ENCODE measurements at places on chromosomes 1 and 21.

GRCh38 chr21:45555557-45556301 lies 13.5 kb upstream of the SLC19A1 start:
- no peaks in the 10 kb centered on the region for H3K36me3 ChIP-seq
- no peak for DNase-seq
- H3K27ac ChIP-seq: no peak overlapping the region
- peaks cover 3% of the 10 kb centered on the region for H3K27me3 ChIP-seq

DNA sequence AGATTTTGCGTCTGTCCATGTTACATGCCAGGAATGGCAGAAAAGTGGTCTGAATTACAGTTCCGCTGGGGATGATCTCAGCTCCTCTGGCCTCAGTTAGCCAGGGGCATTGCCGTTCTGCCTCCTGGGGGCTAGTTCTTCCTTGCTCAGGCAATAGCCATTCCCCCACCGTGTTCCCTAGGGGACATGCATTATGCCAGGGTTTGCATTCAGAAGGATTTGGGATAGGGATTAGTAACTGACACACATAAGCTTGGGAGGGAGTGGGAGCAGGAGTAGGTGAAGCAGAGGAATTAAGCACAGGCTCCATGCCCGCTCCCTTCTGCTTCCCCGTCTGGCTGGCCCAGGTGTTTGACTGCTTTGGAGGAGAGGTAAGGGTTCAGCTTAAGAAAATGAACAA lies 12.7 kb downstream of the LRRC71 start:
- no peak overlapping the region for H3K4me3 ChIP-seq
- peaks cover 7% of the 10 kb centered on the region for H3K4me1 ChIP-seq
- H3K36me3 ChIP-seq: no peaks in the 10 kb centered on the region
- H3K27ac ChIP-seq: no peak overlapping the region
- DNase-seq: no peak

- peaks cover 2% of the 10 kb centered on the region for H3K27me3 ChIP-seq
- peaks cover 55% of the 10 kb centered on the region for H3K4me1 ChIP-seq
- H3K4me3 ChIP-seq: peak overlapping the region; percentile 77
- DNase-seq: no peak
Observed at GRCh38 chr1:204495078-204495753, 611 bp upstream of the PIK3C2B start.

DNA sequence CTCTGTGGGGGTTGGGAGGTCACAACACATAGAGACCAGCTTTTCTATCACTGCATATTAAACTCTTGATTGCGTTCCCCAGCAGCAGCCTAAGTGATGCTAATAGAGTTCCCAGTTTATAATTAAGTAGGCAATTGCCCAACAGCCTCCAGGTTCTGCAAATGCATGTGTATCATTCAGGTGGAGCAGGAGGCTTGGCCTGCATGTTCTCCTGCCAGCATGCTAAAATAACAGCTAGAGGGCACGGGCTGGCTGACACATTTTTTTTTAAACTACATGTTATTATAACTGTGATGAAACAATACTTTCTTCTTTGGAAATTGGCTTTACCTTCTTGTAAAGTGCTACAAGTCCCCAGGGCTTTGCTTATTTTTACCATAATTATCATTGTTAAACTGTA lies 10.4 kb downstream of the TCHH start:
- H3K4me1 ChIP-seq: peaks cover 5% of the 10 kb centered on the region
- no peak for DNase-seq
- peaks cover 40% of the 10 kb centered on the region for H3K27me3 ChIP-seq
- H3K27ac ChIP-seq: no peak overlapping the region
- H3K36me3 ChIP-seq: no peaks in the 10 kb centered on the region

- no peak overlapping the region for H3K27ac ChIP-seq
- H3K4me3 ChIP-seq: peak overlapping the region; percentile 57
- peaks cover 46% of the 10 kb centered on the region for H3K27me3 ChIP-seq
- H3K36me3 ChIP-seq: no peaks in the 10 kb centered on the region
- DNase-seq: peak; percentile 45
- peaks cover 46% of the 10 kb centered on the region for H3K4me1 ChIP-seq
Observed at GRCh38 chr1:15153842-15154479, 414 bp downstream of the TMEM51 start.

GRCh38 chr1:20362856-20363255 lies 72.2 kb downstream of the VWA5B1 start:
- H3K36me3 ChIP-seq: no peaks in the 10 kb centered on the region
- no peak for DNase-seq
- H3K27ac ChIP-seq: no peak overlapping the region

GRCh38 chr1:166350490-166350889 lies 183.7 kb upstream of the FAM78B start:
- no peak for DNase-seq
- H3K4me3 ChIP-seq: no peak overlapping the region
- no peak overlapping the region for H3K27ac ChIP-seq

- no peak for DNase-seq
- no peak overlapping the region for H3K27ac ChIP-seq
Observed at GRCh38 chr1:234620272-234621126, 10.5 kb upstream of the IRF2BP2 start.

DNA sequence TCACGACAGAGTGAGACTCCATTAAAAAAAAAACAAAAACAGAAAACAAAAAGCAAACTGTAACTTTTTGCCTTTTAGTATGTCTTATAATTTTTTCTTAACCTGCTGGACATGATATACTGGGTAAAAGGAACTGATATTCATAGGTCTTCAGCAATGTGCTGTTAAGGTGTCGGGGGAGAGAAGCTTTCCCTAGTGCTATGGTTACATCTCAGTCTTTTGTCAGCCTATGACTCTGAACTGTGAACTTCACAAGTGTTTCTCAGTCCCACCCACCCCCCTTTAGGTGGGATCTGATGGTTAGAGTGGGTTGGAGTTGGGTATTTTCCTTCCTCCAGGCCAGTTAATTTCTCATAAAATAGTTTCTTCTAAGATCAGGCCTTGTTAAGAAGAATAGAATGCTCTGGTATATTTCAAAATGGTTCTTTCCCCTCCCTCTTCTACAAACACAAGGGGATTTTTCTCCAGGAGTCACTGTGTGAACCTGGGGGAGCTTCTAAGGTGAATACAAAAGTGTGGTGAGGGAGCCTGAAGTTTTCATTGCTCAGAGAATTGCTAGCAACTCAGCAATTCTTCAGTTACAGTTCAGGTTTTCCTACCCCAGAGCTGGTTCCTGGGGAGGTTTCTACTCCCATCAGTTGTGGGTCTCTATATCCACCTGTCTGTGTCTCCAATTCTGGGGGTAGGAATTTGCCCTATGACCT lies 16.1 kb upstream of the EDARADD start:
- H3K4me3 ChIP-seq: no peak overlapping the region
- no peak overlapping the region for H3K27ac ChIP-seq
- no peaks in the 10 kb centered on the region for H3K4me1 ChIP-seq
- no peak for DNase-seq
- H3K36me3 ChIP-seq: no peaks in the 10 kb centered on the region

- DNase-seq: no peak
- H3K36me3 ChIP-seq: no peaks in the 10 kb centered on the region
- no peaks in the 10 kb centered on the region for H3K27me3 ChIP-seq
- H3K4me3 ChIP-seq: no peak overlapping the region
- H3K4me1 ChIP-seq: no peaks in the 10 kb centered on the region
Observed at GRCh38 chr1:176826265-176826664, 338.2 kb downstream of the ASTN1 start.

DNA sequence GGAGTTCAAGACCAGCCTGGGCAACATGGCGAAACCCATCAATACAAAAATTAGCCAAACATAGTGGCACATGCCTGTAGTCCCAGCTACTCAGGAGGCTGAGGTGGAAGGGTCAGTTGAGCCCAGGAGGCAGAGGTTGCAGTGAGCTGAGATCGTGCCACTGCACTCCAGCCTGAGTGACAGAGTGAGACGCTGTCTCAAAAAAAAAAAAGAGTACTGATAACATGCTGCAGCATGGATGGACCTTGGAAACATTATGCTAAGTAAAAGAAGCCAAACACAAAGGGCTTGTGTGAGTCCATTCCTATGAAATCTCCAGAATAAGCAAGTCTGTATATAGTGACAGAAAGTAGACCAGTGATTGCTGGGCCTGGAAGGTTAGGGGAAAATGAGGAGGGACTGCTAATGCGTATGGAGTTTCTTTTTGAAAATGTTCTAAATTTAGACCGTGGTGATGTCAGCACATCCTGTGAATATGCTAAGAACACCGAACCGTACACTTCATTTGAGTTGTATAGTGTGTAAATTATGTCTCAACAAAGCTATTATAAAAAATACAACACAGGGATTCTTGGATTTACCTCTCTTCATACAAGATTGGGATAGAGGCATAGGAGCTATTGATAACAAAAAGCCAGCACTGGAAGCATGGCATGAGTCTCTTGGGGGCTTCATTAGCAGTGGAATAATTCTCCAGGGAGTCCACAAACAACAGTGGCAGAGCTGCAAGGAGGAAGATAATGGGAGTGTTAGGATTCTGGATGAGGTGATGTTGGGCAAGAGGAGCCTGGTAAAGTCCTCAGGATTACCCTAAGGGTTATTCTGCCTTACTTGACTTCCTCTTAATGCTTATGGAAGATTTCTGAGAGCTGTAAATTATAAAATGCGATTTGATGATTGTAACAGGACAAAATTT lies 73.5 kb downstream of the TTC3 start:
- H3K4me3 ChIP-seq: no peak overlapping the region
- peaks cover 56% of the 10 kb centered on the region for H3K36me3 ChIP-seq
- H3K27me3 ChIP-seq: no peaks in the 10 kb centered on the region
- no peak for DNase-seq
- H3K4me1 ChIP-seq: peaks cover 10% of the 10 kb centered on the region

GRCh38 chr1:86137436-86137835 lies 19.1 kb downstream of the COL24A1 start:
- no peaks in the 10 kb centered on the region for H3K36me3 ChIP-seq
- no peak overlapping the region for H3K4me3 ChIP-seq
- no peak overlapping the region for H3K27ac ChIP-seq

- no peaks in the 10 kb centered on the region for H3K27me3 ChIP-seq
- H3K36me3 ChIP-seq: no peaks in the 10 kb centered on the region
- H3K4me3 ChIP-seq: no peak overlapping the region
- no peak for DNase-seq
- no peak overlapping the region for H3K27ac ChIP-seq
Observed at GRCh38 chr1:13597166-13597565, 13.5 kb downstream of the PDPN start.

DNA sequence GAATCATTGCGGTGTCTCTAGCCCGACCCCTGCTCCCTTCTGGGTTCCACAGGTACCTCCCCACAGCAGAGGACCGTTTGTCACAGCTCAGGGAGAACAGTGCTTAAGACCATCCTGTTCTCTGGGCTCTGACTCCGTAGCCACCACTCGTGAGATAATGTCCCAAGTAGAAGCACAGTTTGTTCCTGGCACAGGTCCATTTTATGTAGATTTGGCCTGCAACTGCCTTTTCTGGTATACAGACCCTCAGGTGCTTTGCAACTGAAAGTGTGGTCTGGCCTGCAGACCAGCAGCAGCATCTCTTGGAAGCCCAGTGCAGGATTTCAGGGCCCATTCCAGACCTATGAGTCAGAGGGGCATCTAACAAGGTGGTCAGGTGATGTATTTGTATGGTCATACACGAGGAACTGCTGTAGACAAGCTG lies 28.4 kb upstream of the TMEM125 start:
- no peak for DNase-seq
- peaks cover 10% of the 10 kb centered on the region for H3K4me1 ChIP-seq
- no peak overlapping the region for H3K27ac ChIP-seq
- no peak overlapping the region for H3K4me3 ChIP-seq

All from activated CD8-positive, alpha-beta T cell treated with anti-CD3 and anti-CD28 coated beads, Interleukin-2, amount 10 ng/mL, durations not matched to agents 7 days and 5 days (primary cell).